Right ventricle myocardium superior (tissue), 1 donor: ENCODE measurements at places on chromosomes 16 and 17. TPM values are rescaled to one million over a fixed set of nuclear protein-coding genes. Genes with fewer than 3 reads are reported as not detected.

GRCh38 chr17:68294196-68294555, 2.9 kb downstream of the ARSG start:
- no peak for DNase-seq

GRCh38 chr16:79599837-79600637, 500 bp downstream of the MAF start:
- DNase-seq: peak; percentile 82

DNA sequence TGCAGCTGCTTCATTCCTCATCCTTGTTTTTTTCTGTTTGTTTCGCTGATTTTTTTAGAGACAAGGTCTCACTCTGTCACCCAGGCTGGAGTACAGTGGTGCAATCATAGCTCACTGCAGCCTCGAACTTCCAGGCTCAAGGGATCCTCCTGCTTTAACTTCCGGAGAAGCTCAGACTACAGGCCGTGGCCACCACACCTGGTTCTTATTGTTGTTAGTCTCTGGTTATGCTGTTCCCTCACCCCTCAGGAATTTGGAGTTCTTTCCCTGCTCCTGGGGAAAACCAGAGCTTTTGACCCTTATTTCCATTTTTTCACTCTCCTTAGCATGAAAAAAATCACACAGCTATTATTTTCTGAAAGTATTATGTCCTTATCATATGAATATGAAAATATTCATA, 1.8 kb downstream of the ODF4 start:
- no peak for DNase-seq

DNA sequence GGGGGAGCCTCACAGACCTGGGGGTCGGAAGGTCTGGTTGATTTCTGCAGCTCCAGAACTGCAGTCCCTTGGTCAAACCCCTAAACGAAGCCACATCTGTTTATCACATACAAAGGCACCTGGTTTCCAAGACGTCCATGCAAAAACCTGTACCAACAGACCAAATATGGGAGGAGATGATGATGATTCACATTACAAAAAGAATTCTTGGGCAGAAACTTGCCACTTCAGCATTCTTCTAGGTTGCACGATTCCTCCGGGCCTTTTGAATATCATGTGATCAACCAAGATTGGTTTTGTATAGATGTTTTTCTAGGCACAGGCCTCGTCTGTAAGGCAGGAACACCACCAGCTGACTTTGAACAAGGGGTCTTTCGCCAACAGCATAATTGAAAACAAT, 466.3 kb downstream of the SOX9 start:
- DNase-seq: no peak

- no peak for DNase-seq
Measured at GRCh38 chr17:66775881-66776400, 59.0 kb upstream of the CACNG5 start.

DNA sequence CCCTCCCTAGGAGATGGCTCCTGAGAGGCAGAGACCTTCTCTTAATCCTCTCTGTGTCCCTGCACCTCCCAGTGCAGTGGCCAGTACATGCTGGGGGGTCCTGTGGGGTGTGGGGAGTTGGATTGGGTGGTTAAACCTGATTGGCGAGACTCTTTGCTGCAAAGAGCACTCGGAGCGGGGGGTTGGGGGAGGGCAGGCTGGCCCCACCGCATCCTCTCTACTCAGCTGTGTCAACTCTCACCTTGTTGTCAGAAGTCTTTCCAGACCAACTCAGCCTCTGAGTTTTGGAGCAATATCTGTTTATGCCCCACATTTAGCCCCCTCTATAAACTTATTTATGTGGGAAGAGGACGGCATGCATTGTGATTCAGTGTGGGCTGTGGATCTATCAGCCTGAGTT, 40.0 kb downstream of the SMARCE1 start:
- no peak for DNase-seq

GRCh38 chr17:62760945-62761267, 47.2 kb downstream of the MARCHF10 start:
- DNase-seq: no peak

DNA sequence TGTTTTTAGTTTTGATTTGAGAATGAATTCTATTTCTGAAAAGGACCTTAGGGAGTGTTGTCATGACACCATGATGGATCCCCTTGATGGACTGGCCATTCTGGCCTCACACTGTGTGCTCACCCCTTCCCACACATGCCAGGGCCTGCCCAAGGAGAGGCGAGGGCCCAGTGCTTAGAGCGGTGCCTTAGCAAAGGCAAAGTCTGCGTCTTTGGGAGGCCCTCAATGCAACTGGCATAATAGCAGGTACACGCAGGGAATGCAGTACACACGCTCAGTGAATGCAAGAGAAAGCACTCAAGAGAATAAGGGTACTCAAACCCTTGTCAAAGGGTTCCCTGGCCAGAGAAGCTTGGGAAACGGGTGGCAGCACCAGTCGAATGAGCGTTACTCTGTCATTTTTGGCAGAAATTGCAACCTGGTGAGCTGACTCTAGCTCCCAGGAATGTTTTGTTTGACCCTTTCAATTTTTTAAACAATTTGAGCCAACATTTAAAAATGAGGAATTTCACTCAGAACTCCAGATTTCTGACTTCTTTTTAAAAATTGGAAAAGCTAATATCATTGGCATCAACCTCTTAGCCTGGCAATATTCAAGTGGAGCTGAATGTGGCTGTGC, 32.1 kb downstream of the NKD1 start:
- DNase-seq: no peak

DNA sequence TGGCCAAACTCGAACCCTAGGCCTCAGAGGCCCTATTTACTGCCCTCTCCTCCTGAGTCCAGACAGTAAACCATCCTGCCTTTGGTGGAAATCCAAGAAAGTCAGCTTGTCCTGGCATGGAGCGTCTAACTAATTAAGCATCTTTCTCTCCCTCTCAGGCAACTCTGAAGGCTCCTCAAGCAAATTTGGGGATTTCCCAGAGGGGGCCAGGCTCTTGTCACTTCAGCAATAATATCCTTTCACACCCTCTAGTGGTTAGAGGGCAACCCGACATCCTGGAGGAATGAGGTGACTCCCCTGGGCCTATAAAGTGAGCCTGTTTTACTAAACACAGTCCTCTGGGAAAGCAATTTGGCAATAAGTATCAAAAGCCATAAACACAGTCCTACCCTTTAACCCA, 60.4 kb downstream of the NOG start:
- DNase-seq: no peak

DNA sequence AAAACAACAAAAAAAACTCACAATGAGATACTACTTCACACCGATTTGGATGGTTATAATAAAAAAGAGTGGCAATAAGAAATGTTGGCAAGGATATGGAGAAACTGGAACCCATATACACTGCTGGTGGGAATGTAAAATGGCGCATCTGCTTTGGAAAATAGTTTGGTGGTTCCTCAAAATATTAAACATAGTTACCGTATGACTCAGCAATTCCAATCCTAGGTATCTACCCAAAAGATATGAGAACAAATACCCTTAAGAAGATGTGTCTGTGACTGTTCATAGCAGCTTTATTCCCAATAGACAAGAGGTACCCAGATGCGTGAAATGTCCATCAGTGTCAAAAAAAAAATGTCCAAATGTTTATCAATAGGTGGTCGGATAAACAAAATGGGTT, 7.2 kb downstream of the CPPED1 start:
- DNase-seq: no peak

DNA sequence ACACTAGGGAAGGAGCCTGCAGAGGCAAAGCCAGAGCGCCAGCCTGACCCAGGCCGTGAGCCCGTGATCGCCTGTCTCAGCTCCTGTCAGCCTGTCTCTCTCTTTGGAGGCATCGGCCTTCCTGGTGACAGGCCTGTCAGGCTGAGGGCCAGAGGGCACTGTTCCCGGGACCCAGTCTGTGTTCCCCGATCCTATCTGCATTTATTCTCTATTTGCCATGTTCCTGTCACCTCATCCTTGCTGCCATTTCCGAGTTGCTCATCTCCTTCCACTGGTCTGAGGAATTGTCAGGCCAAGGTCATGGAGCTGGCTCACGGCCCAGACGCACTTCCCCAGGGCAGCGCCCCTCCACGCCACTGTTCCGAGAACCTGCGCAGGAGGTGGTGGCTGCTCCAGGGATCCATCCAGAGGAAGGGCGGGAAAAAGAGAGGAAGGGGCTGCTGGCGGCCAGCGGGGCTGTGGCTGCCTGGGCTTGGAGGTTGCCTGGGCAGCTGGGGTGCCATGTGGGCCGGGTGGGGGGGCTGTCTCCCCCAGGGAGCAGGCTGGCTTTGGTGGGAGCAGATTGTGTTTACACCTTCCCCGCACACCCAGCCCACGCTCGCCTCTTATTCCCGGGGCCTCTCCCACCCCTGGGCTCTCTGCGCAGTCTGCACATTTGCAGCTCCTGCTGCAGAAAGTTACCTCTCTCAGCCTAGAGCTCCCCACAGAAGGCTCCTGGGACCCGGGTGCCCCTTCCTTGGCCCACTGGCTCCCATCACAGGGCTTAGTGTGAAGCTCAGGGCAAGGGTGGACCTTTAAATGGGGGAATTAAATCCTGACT, 4.9 kb downstream of the PRCD start:
- peak; percentile 82 for DNase-seq

GRCh38 chr17:55311767-55312375, 47.1 kb downstream of the HLF start:
- DNase-seq: no peak

DNA sequence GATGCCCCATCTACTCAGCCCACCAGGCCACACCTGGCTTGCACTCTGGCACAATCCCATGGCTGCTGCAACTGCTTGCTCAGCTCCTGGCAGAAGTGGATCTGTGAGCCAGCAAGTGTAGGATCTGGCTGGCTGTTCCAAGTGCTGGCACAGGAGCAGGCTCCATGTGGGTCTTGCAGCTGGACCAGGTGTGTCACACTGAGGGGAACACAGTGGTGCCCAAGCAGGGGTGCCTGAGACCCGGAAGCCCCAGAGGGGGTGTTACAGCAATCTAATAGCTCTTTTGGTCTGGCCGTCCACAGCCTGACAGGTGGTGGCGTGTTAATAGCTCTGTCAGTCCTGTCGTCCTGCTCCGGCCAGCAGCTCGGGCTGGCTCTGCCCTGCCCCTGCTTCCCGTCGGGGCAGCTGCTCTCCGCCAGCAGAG, 19.6 kb upstream of the GOT2 start:
- no peak for DNase-seq

- no peak for DNase-seq
Measured at GRCh38 chr17:59558953-59559352, 6.5 kb upstream of the DHX40 start.

- DNase-seq: no peak
Measured at GRCh38 chr17:66829386-66829864, 5.5 kb upstream of the CACNG5 start.

DNA sequence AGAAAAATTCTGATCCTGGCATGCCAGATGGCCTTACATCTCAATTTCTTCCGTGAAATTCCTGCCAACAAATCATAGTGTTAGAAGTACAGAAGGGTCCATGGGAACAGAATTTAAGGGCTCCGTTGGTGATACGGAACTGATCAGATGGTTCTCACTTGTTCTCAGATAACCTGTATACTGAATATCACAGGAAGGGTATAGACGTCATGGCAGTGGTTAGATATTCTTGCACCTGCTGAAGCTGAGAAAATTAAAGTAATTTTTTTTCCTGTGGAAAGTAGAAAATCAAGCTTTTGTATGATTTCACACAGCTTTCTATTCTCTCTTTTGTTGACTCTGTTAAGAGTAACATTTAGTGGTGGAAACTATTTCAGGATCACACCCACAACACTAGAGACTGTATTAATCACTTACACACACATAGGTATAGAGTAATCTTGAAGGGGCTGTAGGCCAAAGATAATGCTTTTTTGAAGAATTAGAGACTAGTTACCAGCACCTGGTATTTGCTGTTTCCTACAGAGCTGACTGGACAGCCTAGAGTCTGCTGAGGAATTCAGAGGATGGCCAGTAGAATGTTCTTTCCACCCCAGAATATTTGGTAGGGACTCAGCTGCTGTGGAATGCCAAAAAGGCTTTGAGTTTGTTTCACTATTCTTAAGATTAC, 7.5 kb downstream of the TENT4B start:
- no peak for DNase-seq

- no peak for DNase-seq
Measured at GRCh38 chr17:44955674-44956425, 8.3 kb upstream of the KIF18B start.

CSH2 gene
- not detected for total RNA-seq

SALL1 gene
- 0.46 TPM for total RNA-seq

KRT36 gene
- not detected for total RNA-seq

ADORA2B gene
- 0.46 TPM for total RNA-seq

PALB2 gene
- 4.9 TPM for total RNA-seq

ZG16B gene
- not detected for total RNA-seq
